ENCODE measurements at places on chromosomes 3 and 15. TPM values are rescaled to one million over a fixed set of nuclear protein-coding genes. Genes with fewer than 3 reads are reported as not detected.

Gene ACTRT3
- 0.26 TPM for total RNA-seq

Gene LINGO1
- 0.17 TPM for total RNA-seq

Gene GHSR
- total RNA-seq, result not detected

Gene WDR49
- 0.31 TPM for total RNA-seq

- no peaks in the 10 kb centered on the region for H3K36me3 ChIP-seq
- peak overlapping the region; percentile 84 for H3K4me3 ChIP-seq
- DNase-seq, result no peak
- no peak overlapping the region for H3K27ac ChIP-seq
Measured at GRCh38 chr15:61227269-61227949, 1.7 kb downstream of the RORA start.

GRCh38 chr15:41603941-41604911 is 45.2 kb downstream of the TYRO3 start:
- peak overlapping the region; percentile 82 for H3K4me3 ChIP-seq
- no peak overlapping the region for H3K27ac ChIP-seq
- H3K27me3 ChIP-seq, result peaks cover 30% of the 10 kb centered on the region
- no peaks in the 10 kb centered on the region for H3K36me3 ChIP-seq

- no peak overlapping the region for H3K27ac ChIP-seq
- no peaks in the 10 kb centered on the region for H3K27me3 ChIP-seq
- H3K36me3 ChIP-seq, result no peaks in the 10 kb centered on the region
- H3K4me3 ChIP-seq, result no peak overlapping the region
Measured at GRCh38 chr3:177476495-177476894, 279.2 kb upstream of the TBL1XR1 start.

GRCh38 chr3:42847731-42848130 is 27.9 kb downstream of the CYP8B1 start:
- no peak overlapping the region for H3K27ac ChIP-seq
- H3K27me3 ChIP-seq, result no peaks in the 10 kb centered on the region
- H3K4me3 ChIP-seq, result no peak overlapping the region
- H3K4me1 ChIP-seq, result peaks cover 13% of the 10 kb centered on the region
- H3K36me3 ChIP-seq, result no peaks in the 10 kb centered on the region
- DNase-seq, result no peak

DNA sequence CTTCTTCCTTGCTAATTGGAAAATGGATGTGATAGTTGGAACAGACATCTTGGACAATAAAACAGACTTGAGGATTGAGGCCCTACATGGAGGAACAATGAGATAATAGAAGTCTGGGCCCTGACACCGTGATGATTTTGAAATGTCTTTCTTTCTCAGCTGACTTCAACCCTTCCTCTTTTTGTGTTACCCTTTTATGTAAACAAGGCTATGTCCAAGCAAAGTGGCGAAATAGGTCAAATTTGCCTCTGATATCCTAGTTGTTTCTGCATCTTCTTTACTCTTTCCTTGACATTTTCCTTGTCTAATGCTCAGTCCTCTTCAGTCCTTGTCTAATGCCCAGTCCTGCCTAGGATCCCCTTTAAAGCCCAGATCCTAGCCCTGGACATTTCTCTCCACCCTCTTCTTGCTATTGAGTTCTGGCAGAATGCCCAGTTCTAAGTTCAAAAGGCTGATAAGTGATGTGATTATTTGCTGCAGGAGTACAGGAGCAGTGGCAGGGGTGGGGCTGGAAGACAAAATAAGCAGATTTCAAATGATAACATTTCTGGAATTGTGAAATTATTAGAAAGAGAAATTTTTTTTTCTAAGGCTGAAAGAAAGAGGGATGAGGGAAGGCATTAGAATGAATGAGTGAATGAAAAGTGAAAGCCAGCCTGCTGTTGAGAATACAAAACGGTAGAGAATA is 6.5 kb upstream of the VPS8 start:
- peaks cover 13% of the 10 kb centered on the region for H3K27me3 ChIP-seq
- no peaks in the 10 kb centered on the region for H3K36me3 ChIP-seq
- no peak overlapping the region for H3K27ac ChIP-seq
- no peak overlapping the region for H3K4me3 ChIP-seq

- no peak for DNase-seq
- H3K4me3 ChIP-seq, result no peak overlapping the region
- H3K36me3 ChIP-seq, result peaks cover 68% of the 10 kb centered on the region
- peaks cover 45% of the 10 kb centered on the region for H3K4me1 ChIP-seq
- H3K27ac ChIP-seq, result peak overlapping the region; percentile 29
Measured at GRCh38 chr3:186971578-186971977, 41.3 kb downstream of the ST6GAL1 start.

DNA sequence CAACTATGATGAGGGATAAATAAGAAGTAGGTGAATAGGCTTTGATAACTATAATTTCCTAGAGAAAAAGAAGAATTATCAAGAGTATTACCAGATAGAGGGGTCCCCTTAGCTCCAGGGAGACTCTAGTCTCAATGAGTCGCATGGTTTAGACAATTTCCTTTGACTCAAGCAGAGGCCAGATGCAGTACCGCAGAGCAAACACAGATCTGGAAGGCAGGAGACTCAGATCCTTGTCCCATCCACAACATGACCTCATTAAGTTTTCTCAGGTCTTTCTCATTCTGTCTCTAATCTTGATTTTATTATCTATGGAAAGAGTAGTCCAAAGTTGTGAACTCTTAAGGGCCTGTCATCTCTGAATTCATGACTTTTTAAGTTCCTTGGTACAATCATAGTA is 987.9 kb downstream of the NTRK3 start:
- H3K36me3 ChIP-seq, result no peaks in the 10 kb centered on the region
- no peak overlapping the region for H3K27ac ChIP-seq
- no peak for DNase-seq
- no peak overlapping the region for H3K4me3 ChIP-seq
- no peaks in the 10 kb centered on the region for H3K4me1 ChIP-seq

DNA sequence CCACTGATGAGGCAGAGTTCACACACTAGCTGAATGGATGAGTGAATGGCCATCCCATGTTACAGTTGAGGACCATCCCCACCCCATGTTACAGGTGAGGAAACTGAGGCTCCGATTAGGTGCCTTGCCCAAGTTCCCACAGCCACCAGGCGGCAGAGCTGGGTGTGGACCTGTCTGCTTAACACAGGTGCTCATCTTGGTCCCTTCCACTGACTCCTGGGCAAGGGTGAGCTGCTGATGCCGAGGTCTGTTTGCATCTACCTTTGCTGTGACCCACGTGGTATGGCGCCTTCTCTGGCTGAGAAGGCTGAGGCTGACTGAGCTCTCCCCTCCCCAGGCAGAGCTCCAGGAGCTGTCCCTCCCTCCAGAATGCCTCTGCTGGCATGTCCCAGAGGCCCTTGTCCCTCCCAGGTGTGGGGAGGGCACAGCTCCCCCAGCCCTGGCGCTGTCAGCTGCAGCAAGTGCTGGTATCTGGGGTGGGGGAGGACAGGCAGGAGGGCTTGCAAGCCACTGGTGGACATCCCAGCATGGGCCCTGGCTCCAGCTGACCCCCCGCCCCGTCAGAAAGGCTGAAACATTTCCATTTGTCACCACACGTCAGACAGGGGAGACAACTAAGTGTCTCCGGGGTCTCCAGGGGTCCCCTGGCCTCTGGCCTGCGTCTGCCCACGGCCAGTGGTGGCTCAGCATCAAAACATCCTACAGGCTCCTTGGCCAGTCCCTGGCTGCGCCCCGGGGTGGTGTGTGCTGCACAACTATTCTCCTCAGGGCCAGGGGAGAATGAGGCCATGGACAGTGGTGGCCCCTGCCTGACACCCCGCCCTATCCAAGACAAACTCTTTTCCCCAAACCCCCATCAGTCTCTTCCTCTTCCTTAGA is 105.4 kb downstream of the ADCY5 start:
- H3K36me3 ChIP-seq, result no peaks in the 10 kb centered on the region
- H3K4me3 ChIP-seq, result no peak overlapping the region
- peaks cover 16% of the 10 kb centered on the region for H3K4me1 ChIP-seq
- DNase-seq, result no peak
- peaks cover 14% of the 10 kb centered on the region for H3K27me3 ChIP-seq

DNA sequence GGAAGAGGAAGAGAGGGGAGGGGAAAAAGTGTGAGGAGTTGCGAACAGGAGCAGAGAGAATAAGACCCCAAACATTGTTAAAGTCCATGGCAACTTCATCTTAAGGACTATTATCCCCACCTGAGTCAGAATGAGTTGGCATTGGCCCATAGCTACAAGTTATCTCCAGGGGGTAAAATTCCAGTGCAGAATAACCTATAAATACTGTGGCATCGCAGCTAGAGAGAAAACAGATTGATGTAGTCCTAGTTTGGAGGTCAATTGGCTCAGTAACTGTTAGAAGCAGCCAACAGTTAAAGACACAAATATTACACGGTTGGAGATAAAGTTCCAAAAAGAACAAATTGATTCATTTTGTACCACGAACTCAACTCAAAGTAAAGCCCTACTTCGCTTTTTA is 313.9 kb upstream of the CCDC54 start:
- peaks cover 12% of the 10 kb centered on the region for H3K4me1 ChIP-seq
- H3K27me3 ChIP-seq, result peaks cover 31% of the 10 kb centered on the region
- peaks cover 5% of the 10 kb centered on the region for H3K36me3 ChIP-seq
- no peak for DNase-seq
- no peak overlapping the region for H3K4me3 ChIP-seq
- H3K27ac ChIP-seq, result no peak overlapping the region

DNA sequence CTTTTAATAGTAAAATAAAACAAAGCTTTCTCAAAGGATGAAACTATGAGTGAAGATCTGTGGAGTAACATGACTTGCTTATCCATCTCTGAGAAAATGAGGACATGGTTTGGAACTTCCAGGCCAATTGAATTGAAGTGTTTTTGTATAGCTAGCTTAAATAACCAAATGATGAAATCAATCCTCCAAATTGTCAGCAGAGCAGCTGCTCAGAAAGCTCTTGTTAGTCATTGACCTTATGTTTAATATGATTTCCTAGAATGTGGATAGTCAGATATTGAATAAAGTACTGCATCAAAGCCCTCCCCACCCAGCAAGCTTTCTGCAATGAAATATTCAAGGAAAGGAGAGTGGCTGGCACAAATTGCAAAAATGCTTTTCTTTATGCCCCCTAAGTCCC is 437.2 kb downstream of the MFSD1 start:
- H3K4me3 ChIP-seq, result no peak overlapping the region
- peaks cover 11% of the 10 kb centered on the region for H3K27me3 ChIP-seq
- H3K4me1 ChIP-seq, result no peaks in the 10 kb centered on the region
- H3K36me3 ChIP-seq, result no peaks in the 10 kb centered on the region

DNA sequence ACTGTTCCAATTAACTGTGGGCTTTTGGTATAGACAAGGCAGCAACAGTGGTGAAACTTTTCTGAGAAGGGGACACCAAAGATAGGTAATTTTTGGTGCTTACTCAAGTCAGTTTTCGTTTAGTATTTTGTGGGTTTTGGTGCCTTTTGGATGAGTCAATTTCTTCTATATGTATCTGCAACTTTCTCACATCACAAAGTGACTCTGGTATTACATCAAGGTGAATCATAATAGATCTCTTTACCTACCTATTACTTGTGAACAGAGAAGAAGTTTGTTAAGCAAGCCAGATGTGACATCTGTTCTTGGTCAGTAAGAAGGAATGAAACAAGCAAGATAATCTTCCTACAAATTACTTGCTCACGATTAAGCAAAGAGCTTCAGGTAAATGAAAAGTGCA is 732.4 kb upstream of the DPPA4 start:
- H3K27me3 ChIP-seq, result no peaks in the 10 kb centered on the region
- H3K27ac ChIP-seq, result peak overlapping the region; percentile 82
- H3K4me3 ChIP-seq, result peak overlapping the region; percentile 72
- no peaks in the 10 kb centered on the region for H3K36me3 ChIP-seq

GRCh38 chr3:8324747-8325146 is 176.9 kb upstream of the LMCD1 start:
- no peaks in the 10 kb centered on the region for H3K27me3 ChIP-seq
- peaks cover 6% of the 10 kb centered on the region for H3K4me1 ChIP-seq
- no peak overlapping the region for H3K27ac ChIP-seq
- H3K36me3 ChIP-seq, result no peaks in the 10 kb centered on the region

- no peak for DNase-seq
- no peaks in the 10 kb centered on the region for H3K4me1 ChIP-seq
- H3K4me3 ChIP-seq, result no peak overlapping the region
- no peaks in the 10 kb centered on the region for H3K36me3 ChIP-seq
Measured at GRCh38 chr15:101022876-101023275, 103.7 kb downstream of the LRRK1 start.

GRCh38 chr15:100958326-100959065 is 39.3 kb downstream of the LRRK1 start:
- no peaks in the 10 kb centered on the region for H3K36me3 ChIP-seq
- no peak overlapping the region for H3K4me3 ChIP-seq
- H3K27me3 ChIP-seq, result no peaks in the 10 kb centered on the region

- no peaks in the 10 kb centered on the region for H3K36me3 ChIP-seq
- no peaks in the 10 kb centered on the region for H3K27me3 ChIP-seq
- DNase-seq, result no peak
- H3K27ac ChIP-seq, result no peak overlapping the region
- no peak overlapping the region for H3K4me3 ChIP-seq
- H3K4me1 ChIP-seq, result no peaks in the 10 kb centered on the region
Measured at GRCh38 chr3:188034989-188035388, 119.0 kb upstream of the LPP start.

DNA sequence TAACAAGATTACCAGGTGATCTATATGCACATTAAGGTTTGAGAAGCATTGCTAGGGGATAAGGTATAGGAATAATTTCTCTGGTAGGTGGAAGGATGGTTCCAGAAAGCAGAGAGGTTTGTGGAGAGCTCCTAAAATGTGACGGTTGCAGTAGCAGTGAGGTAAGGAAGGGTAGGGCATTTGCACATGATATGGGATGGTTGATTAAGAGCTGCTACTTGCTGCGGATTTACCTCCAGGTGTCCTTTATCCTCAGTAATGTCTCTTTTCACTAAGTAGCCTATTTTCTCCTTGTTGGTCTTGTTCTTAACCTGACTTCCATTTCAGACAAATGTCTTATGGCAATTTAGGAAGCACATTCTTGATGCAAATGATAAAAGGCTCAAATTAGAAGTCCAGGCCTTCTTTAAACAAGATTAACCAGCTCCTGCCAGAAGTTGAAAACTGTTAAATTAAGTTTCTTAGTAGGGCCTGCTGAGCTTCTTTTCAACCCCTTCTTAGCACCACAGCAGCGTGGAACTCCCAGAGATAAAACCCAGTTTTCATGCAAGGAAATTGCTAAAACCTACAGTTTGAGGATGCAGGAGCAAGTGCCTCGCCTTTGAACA is 231.1 kb upstream of the GADL1 start:
- peaks cover 8% of the 10 kb centered on the region for H3K36me3 ChIP-seq
- no peak for DNase-seq
- no peak overlapping the region for H3K27ac ChIP-seq
- no peaks in the 10 kb centered on the region for H3K27me3 ChIP-seq
- no peaks in the 10 kb centered on the region for H3K4me1 ChIP-seq

DNA sequence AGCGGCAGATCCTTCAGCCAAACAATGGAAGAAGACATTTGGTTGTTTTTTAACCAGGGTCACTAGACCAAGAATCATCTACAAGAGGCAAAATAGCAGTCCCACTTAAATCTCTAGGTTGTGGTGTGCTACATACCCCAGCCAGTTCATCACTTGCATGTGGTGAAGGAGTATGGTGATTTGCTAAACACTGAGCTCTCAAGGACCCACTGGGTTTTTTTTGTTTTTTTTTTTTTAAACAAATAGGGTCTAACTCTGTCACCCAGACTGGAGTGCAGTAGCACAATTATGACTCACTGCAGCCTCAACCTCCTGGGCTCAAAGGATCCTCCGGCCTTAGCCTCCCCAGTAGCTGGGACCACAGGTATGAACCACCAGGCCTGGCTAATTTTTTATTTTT is 508.0 kb downstream of the FOXP1 start:
- H3K27me3 ChIP-seq, result no peaks in the 10 kb centered on the region
- peaks cover 2% of the 10 kb centered on the region for H3K36me3 ChIP-seq
- no peak for DNase-seq
- H3K27ac ChIP-seq, result peak overlapping the region; percentile 71
- no peak overlapping the region for H3K4me3 ChIP-seq

- no peak overlapping the region for H3K4me3 ChIP-seq
- H3K36me3 ChIP-seq, result no peaks in the 10 kb centered on the region
- H3K27ac ChIP-seq, result no peak overlapping the region
- no peaks in the 10 kb centered on the region for H3K27me3 ChIP-seq
- H3K4me1 ChIP-seq, result no peaks in the 10 kb centered on the region
Measured at GRCh38 chr3:55518451-55518850, 31.3 kb upstream of the WNT5A start.

Measured in activated T-cell treated with anti-CD3 and anti-CD28 coated beads, Interleukin-2, amount 50 U/mL, for 72 hours (primary cell).